ENCODE measurements at places on chromosomes 4 and X. TPM values are rescaled to one million over a fixed set of nuclear protein-coding genes. Genes with fewer than 3 reads are reported as not detected.

F8A3 gene
- 27.3 TPM for total RNA-seq

SLC34A2 gene
- total RNA-seq = not detected

MAGED4 gene
- not detected for total RNA-seq

SRPK3 gene
- total RNA-seq = not detected

SPANXN5 gene
- total RNA-seq = not detected

MTMR8 gene
- total RNA-seq = 4.4 TPM

IQCM gene
- total RNA-seq = not detected

GLUD2 gene
- total RNA-seq = 2.9 TPM

RHOXF1 gene
- not detected for total RNA-seq

CLCN5 gene
- total RNA-seq = 5.6 TPM

ATP5ME gene
- total RNA-seq = 208 TPM

Measured in activated T-helper 2 cell treated with anti-CD3 and anti-CD28 coated beads, Interferon-gamma antibody, Interleukin-2, Interleukin-4, amounts not matched to agents 10 μg/mL and 5 μg/mL and 100 μg/mL, durations not matched to agents 14 hours and 24 hours and 36 hours (primary cell).